ENCODE measurements at places on chromosomes 6 and 20. TPM values are rescaled to one million over a fixed set of nuclear protein-coding genes. Genes with fewer than 3 reads are reported as not detected.
A peak's percentile ranks its signal among the peaks of the same experiment; 100 is the strongest.

GRCh38 chr6:148617530-148617929, 129.3 kb upstream of the UST start:
- no peak overlapping the region for H3K4me3 ChIP-seq
- no peaks in the 10 kb centered on the region for H3K27me3 ChIP-seq
- peak; percentile 45 for DNase-seq
- no peak overlapping the region for H3K27ac ChIP-seq
- H3K4me1 ChIP-seq: no peaks in the 10 kb centered on the region

- no peak overlapping the region for H3K4me3 ChIP-seq
- H3K27ac ChIP-seq: no peak overlapping the region
- no peaks in the 10 kb centered on the region for H3K36me3 ChIP-seq
- DNase-seq: no peak
- no peaks in the 10 kb centered on the region for H3K4me1 ChIP-seq
These were observed 60.1 kb downstream of the FUT9 start for GRCh38 chr6:96075826-96076225.

DNA sequence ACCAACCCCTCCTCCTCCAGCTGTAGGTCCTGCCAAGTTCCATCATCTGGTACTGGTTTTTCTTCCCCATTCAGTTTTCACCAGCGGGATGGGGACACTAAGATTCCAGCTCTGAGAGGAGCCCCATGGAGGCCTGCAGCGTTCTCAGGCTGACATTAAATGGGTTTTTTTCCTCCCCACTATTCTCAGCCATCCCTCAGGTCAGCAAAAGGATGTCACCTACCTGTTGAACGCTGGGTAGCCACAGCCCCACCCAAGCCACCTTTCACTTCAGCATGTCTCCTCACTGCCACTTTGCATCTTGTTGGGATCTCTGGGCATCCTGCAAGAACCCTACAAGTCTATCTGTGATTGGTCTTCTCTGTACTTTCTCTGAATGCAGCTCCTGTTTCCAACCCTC, 6.8 kb downstream of the KCNK17 start:
- H3K4me3 ChIP-seq: no peak overlapping the region
- no peak overlapping the region for H3K27ac ChIP-seq
- H3K27me3 ChIP-seq: peaks cover under 1% of the 10 kb centered on the region

- no peaks in the 10 kb centered on the region for H3K4me1 ChIP-seq
- no peak overlapping the region for H3K4me3 ChIP-seq
- DNase-seq: no peak
- H3K36me3 ChIP-seq: no peaks in the 10 kb centered on the region
- no peaks in the 10 kb centered on the region for H3K27me3 ChIP-seq
These were observed 109.3 kb downstream of the TCP11 start for GRCh38 chr6:35031611-35032529.

GRCh38 chr6:141403103-141403502, 729.6 kb upstream of the GJE1 start:
- DNase-seq: no peak
- H3K4me3 ChIP-seq: no peak overlapping the region
- H3K36me3 ChIP-seq: no peaks in the 10 kb centered on the region
- no peaks in the 10 kb centered on the region for H3K27me3 ChIP-seq

- no peak for DNase-seq
- H3K4me3 ChIP-seq: no peak overlapping the region
- no peaks in the 10 kb centered on the region for H3K27me3 ChIP-seq
- H3K27ac ChIP-seq: peak overlapping the region; percentile 76
These were observed 169.7 kb downstream of the PHF3 start for GRCh38 chr6:63805345-63805744.

- peak overlapping the region; percentile 34 for H3K27ac ChIP-seq
- no peaks in the 10 kb centered on the region for H3K27me3 ChIP-seq
- no peak overlapping the region for H3K4me3 ChIP-seq
- H3K4me1 ChIP-seq: no peaks in the 10 kb centered on the region
- peak; percentile 63 for DNase-seq
- H3K36me3 ChIP-seq: no peaks in the 10 kb centered on the region
These were observed 51.5 kb downstream of the COL19A1 start for GRCh38 chr6:69917834-69918233.

- no peak overlapping the region for H3K27ac ChIP-seq
- no peaks in the 10 kb centered on the region for H3K4me1 ChIP-seq
- H3K4me3 ChIP-seq: no peak overlapping the region
- DNase-seq: no peak
- no peaks in the 10 kb centered on the region for H3K36me3 ChIP-seq
- H3K27me3 ChIP-seq: no peaks in the 10 kb centered on the region
These were observed 100.1 kb downstream of the EPHA7 start for GRCh38 chr6:93319304-93319703.

DNA sequence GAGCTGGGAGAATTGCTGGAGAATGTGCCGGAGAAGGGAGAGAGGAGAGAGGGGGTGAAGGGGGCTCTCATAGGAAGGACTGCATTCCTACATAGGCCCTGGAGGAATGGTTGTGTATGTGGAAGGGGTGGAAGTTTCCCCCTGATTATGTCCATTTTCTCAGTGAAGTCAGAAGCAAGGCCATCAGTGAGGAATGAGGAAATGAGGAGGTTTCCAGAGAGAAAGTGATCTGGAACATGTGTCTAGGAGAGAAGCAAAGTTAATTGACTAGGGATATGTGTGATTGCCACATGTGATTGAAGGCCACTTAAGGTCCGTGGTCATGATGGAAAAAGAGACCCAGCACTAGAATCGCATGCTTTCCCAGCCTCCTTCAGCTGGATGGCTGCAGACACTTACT, 42.3 kb downstream of the TBPL1 start:
- no peaks in the 10 kb centered on the region for H3K27me3 ChIP-seq
- no peak overlapping the region for H3K27ac ChIP-seq
- peaks cover 13% of the 10 kb centered on the region for H3K4me1 ChIP-seq

GRCh38 chr6:80508885-80509630, 402.6 kb downstream of the BCKDHB start:
- no peak overlapping the region for H3K4me3 ChIP-seq
- H3K36me3 ChIP-seq: no peaks in the 10 kb centered on the region
- DNase-seq: peak; percentile 81
- no peaks in the 10 kb centered on the region for H3K4me1 ChIP-seq
- no peak overlapping the region for H3K27ac ChIP-seq

DNA sequence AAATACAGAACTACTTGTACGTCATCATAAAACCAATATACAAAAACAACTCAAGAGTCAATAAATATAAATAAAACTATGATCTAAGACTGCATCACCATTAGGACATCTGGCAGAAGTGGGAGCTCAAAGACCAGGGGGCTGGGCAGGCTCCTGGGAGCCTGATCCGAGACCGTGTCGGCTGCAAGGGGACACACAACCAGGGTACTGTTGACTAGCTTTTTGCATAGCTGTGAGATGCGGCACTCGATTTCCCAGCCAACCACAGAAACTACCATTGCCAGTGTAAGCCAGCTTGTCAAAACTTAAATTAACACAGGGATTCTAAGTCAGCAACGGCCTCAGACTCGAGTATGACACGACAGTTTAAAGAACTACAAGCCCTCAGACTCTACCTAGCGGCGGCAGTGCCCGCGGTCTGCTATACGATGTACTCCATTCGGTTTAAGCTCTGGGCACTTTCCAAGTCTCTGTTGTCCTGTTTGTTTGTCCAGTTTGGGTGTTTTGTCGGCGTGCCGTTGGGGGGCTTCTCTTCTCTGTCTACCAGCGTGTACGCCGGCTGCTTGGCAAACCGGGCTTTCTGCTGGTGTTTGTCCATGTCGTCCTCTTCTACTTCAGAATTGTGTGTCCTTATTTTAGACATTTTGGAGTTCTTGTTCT, 34.6 kb downstream of the JAG1 start:
- no peak overlapping the region for H3K27ac ChIP-seq
- peaks cover 23% of the 10 kb centered on the region for H3K36me3 ChIP-seq
- DNase-seq: peak; percentile 53
- H3K4me1 ChIP-seq: peaks cover 27% of the 10 kb centered on the region
- H3K4me3 ChIP-seq: no peak overlapping the region

DNA sequence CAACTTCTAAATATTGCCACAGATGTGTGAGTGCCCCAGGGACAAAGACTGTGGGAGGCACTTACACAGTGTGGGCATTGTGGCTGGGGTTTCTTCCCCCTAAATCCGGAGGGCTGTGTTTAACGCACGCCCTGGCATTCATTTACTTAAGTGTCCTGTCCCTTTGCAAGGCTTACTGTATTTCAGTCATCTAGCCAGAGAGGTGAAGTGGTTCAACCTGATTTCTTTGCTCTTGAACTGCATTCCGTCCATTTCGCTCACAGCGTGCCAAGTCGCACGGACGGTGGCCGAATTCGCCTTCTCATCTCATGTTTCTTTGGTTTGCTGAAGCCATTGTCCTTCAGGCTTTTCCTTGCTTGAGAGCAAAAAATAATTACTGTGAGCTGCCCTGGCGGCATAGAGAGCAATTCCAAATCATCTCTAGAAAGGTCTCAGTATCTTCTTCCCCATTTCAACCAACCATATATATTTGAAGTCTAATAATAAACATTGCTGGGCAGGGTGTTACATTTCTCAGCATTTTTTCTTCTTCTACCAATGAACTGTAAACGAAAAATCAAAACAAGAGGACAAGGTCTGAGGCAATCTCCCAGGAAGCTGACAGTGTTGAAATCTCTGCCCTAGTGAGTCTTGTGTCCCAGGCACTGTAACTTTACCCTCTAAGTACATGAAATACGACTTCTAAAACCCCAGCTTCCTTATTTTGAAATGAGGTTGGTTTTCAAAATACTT, 16.9 kb downstream of the SYTL3 start:
- DNase-seq: peak; percentile 21
- H3K4me3 ChIP-seq: no peak overlapping the region
- no peaks in the 10 kb centered on the region for H3K4me1 ChIP-seq
- H3K27me3 ChIP-seq: no peaks in the 10 kb centered on the region

GRCh38 chr20:32397567-32398084, 39.5 kb downstream of the ASXL1 start:
- no peaks in the 10 kb centered on the region for H3K4me1 ChIP-seq
- H3K4me3 ChIP-seq: no peak overlapping the region
- H3K27me3 ChIP-seq: no peaks in the 10 kb centered on the region
- H3K36me3 ChIP-seq: no peaks in the 10 kb centered on the region

GRCh38 chr6:117989086-117989485, 82.0 kb downstream of the SLC35F1 start:
- no peaks in the 10 kb centered on the region for H3K27me3 ChIP-seq
- H3K4me3 ChIP-seq: no peak overlapping the region
- no peaks in the 10 kb centered on the region for H3K36me3 ChIP-seq

DNA sequence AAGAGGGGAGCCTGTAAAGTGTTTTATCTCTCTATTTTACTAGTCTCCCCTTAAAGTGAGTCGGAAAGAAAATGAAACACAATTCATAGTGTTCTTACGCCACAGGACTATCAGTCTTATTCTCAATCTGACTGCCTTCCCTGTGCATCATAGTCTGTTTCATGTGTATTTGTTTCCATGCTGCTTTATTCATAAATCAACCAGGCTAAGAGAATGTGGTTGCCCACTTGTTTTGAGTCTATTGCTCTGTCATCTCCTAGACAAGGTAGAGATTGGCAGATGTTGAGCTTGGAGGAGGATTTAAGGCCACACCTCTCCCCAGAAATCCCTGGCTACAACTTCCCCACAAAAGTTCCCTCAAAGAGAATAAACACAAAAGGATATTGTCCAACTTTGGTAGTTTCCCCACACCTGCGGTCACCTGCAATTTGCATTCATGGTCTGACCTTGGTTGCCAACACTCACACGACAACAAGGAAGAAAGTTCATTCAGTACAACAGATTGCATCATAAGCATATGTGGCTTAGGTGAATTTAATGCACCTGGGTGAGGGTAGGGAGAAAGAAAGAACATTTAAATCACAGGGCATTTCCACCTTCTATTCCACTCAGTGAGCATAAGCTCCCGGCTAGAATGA, 167.1 kb upstream of the FBXL4 start:
- H3K36me3 ChIP-seq: no peaks in the 10 kb centered on the region
- H3K4me1 ChIP-seq: no peaks in the 10 kb centered on the region
- no peaks in the 10 kb centered on the region for H3K27me3 ChIP-seq
- H3K27ac ChIP-seq: no peak overlapping the region
- no peak for DNase-seq

- H3K27me3 ChIP-seq: no peaks in the 10 kb centered on the region
- H3K4me3 ChIP-seq: no peak overlapping the region
- no peaks in the 10 kb centered on the region for H3K4me1 ChIP-seq
- H3K27ac ChIP-seq: no peak overlapping the region
- no peaks in the 10 kb centered on the region for H3K36me3 ChIP-seq
These were observed 89.4 kb upstream of the PAK5 start for GRCh38 chr20:9928281-9928737.

- no peaks in the 10 kb centered on the region for H3K36me3 ChIP-seq
- H3K27me3 ChIP-seq: no peaks in the 10 kb centered on the region
- peaks cover 2% of the 10 kb centered on the region for H3K4me1 ChIP-seq
- no peak overlapping the region for H3K4me3 ChIP-seq
- DNase-seq: no peak
- no peak overlapping the region for H3K27ac ChIP-seq
These were observed 264.7 kb downstream of the DLL1 start for GRCh38 chr6:170025935-170026750.

The PSORS1C2 gene
- total RNA-seq: not detected

The GATA5 gene
- total RNA-seq: 0.26 TPM

The MCCD1 gene
- total RNA-seq: not detected

The EPPIN gene
- total RNA-seq: not detected

The PI16 gene
- total RNA-seq: not detected

The BACH2 gene
- total RNA-seq: 1.5 TPM

The TRAPPC3L gene
- under 0.01 TPM for total RNA-seq

The POM121L2 gene
- total RNA-seq: not detected

The GPX5 gene
- not detected for total RNA-seq

The SIRPB1 gene
- 0.17 TPM for total RNA-seq

The CST11 gene
- not detected for total RNA-seq

The SUMO4 gene
- 1.0 TPM for total RNA-seq

The ABCF1 gene
- total RNA-seq: 35.5 TPM

The CALHM6 gene
- total RNA-seq: 0.33 TPM

All from fibroblast of lung (primary cell).